NCI-H1092 (cell line): ENCODE measurements at places on chromosomes 5 and 9.

GRCh38 chr5:7274203-7274602 is 121.7 kb upstream of the ADCY2 start:
- no peak for DNase-seq

GRCh38 chr9:93189369-93190132 is 5.6 kb downstream of the WNK2 start:
- DNase-seq: no peak

GRCh38 chr5:30117135-30117534 is 1076.4 kb upstream of the CDH6 start:
- no peak for DNase-seq

DNA sequence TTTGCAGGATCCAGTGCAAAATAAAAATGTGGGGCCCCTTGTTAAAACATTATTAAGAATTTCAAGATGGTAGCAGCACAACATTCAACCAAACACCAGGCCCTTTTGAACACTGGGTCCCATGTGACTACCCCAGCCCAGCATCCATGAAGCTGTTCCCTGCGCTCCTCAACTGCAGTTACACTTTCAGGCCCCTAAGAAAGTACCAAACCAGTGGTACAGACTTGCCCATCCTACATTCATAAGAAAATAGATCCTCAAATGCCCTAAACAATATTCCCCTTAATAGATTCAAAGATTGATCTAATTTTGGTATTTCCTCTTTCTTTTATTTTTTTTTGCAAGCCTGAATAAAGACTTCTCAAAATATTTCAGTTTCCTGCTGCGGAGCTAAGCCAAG is 201.7 kb downstream of the EFNA5 start:
- no peak for DNase-seq

- DNase-seq: peak; percentile 7
Measured at GRCh38 chr5:112174959-112175594, 244.0 kb downstream of the EPB41L4A start.

DNA sequence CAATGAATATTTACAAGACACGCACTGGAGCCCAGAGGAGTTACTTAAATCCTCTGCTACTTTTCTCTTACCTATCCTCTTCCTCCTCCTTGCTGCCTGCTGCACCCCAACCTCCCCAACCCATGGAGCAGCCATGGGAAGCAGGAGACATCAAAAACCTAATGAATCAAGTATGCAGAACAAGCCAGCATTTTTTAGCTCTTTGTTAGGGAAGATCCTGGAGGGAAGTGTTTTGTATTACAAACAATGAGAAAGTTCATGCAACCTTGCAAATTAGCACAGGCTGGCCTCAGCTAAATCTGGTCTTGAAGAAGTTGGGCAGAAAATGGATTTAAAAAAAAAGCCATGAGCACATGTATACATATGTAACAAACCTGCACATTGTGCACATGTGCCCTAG is 498.8 kb downstream of the KIF4B start:
- DNase-seq: no peak

DNA sequence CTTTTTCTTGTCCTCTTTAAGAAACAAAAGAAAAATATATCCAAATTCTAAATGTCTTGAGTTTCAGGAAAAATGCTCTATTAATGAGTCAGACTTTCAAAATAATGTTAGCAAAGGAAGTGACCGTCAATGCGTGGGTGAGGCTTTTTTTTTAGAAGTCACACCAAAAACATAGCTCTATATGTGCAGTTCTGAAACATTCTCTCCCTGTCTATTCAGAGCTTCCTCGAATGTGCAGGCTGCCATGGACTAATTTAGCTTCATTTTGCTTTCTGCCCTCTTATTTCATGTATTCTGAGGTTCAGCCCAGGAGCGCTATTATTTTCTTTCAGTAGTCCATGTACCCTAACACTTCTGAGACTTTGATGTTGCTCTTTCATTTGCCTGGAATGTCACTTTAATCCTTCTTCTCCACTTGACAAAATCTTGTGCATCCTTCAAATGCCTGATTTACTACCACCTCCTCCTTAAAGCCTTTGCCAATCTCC is 72.5 kb upstream of the RASA1 start:
- DNase-seq: no peak
